ENCODE measurements at places on chromosomes 2 and 18.

DNA sequence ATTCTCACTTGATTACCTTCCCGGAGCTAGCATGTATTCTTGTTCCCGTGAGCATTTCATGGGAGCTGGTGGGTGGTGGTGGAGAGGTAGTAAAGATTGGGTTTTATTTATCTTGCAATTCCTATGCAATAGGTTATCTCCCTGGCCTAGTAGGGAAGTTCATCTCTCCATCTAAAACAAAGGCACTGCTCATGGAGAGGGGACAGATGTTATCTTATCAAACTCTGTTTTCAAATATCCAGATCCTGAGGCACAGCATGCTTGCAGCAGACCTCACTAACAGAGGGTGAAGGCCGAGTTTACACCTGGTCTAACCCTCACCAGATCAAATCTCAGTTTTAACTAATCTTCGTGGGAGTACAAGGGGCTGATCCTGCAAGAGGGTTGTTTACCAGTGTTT is 98.9 kb downstream of the CYRIA start:
- DNase-seq = no peak

DNA sequence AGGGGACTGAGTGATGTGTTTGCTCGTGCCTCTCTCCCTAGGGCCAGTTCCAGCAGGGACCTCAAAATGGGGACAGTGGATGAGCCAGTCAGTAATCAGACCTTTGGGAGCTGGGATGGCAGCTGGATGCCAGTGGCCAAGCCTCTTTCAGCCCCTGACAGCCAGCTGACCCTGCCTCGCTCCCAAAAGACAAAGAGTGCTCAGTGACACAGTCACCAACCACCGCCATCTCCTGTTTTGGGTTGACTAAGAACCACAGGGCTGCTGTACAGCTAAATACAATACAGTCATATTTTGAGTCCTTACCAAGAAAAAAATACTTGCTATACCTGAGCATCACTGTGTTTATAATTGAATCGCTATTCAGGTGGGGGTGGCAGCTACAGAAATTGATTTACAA is 75.7 kb downstream of the POU3F3 start:
- DNase-seq = no peak

- no peak for DNase-seq
These were observed 15.2 kb downstream of the FBXO41 start for GRCh38 chr2:73268830-73269685.

DNA sequence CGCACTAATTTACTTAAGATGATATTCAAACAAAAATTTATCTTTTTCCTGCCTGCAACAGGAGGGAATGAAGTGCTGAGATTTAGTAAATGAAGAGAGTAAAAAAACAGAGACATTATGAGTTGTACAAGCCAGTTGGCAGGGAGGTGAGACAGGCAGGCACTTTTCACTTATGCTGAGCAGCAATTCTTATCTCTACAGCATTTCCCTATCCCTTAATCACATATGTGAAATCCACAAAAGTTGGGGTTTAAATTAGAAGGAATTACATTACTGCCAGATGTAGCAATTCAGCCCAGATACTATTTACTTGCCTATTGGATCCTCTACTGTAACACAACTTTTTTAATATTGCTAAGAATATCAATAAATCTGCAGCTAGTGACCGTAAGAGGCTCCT is 314.2 kb upstream of the LRP1B start:
- DNase-seq = no peak

GRCh38 chr2:147398301-147398700 is 446.5 kb upstream of the ACVR2A start:
- no peak for DNase-seq

DNA sequence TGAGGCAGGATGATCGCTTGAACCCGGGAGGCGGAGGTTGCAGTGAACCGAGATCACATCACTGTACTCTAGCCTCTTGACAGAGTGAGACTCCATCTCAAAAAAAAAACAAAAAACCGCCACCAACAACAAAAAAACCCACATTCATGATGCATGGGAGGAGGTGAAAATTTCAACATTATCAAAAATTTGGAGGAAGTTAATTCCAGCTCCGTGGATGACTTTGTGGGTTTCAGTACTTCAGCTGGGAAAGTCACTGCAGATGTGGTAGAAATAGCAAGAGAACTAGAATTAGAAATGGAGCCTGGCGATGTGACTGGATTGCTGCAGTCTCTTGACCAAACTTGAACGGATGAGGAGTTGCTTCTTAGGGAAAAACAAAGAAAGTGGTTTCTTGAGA is 74.3 kb downstream of the PRKCE start:
- DNase-seq = no peak

GRCh38 chr2:85033388-85033787 is 62.4 kb downstream of the KCMF1 start:
- no peak for DNase-seq

- DNase-seq = no peak
These were observed 192.3 kb downstream of the UBE2E3 start for GRCh38 chr2:181172676-181173075.

DNA sequence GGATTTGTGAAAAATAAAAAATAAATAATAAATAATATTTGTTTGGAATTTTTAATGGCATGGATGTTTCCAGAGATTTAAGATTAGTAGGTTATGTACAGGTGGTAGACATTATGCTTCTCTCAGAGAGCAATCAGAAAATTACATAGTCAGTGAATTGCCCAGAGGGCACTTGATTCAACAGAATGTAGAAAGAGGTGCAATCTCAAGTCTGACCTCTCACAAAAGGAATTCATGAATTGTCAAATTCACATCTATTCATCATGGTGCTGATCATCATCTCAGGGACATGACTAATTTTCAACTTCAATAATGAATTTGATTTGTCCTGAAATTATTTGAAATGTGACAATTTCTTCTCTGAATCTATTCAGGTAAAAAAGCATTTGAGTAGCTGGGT is 172.5 kb downstream of the PDE11A start:
- DNase-seq = no peak

GRCh38 chr2:67451086-67451832 is 54.1 kb downstream of the ETAA1 start:
- peak; percentile 81 for DNase-seq

GRCh38 chr18:6031442-6031841 is 136.1 kb upstream of the TMEM200C start:
- no peak for DNase-seq

DNA sequence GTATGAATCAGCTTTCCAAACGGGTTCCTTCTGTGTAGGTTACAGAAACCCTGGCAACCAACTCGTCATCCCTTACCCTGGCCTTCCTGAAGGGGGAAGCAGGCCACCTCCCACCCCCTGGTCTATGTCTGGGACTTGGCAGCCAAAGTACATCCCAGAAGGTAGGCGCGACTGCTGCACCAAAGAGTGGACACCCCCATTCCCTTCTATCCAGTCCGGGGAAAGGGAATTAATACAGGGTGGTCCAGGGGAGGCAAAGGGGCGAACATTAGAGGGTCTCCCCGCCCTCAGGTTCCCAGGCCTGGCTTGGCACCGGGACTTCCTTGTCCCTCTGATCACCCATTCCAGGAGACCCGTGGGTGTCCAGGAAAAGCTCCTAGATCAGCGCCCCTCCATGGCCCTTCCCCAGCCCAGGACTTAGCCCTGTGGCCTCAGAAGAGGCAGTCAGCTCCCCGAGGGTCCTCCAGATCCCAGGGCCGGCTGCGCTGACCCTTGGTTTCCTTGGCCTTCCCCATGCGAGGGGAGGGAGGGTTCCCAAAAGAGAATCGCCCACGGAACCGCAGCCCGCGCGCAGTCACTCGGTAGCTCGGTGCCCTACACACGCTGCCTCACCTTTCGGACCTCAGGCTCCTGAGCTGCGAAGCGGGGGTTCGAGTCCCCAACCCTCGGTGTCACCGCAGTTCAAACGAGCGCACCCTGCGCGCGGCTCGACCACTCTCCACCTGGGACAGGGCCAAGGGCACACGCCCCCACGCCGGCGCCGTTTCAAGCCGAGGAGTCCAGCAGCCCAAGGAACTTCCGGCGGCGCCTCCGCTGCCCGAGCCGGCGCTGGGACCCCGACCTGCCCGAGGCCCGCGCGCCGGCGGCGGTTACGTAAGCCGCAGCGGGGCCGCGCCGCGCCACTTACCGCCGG is at the start of gene PER2:
Gene PER2 (minus strand): TSS at position 874 of the 913 bp plus-strand sequence. CDS start 10,674 bp downstream, outside the sequence.
- DNase-seq = peak; percentile 71

- DNase-seq = peak; percentile 93
These were observed at the start of gene DYNC1I2 for GRCh38 chr2:171687287-171688128. Gene DYNC1I2, plus strand, starts transcription at chr2:171687469. Its CDS starts 2,687 bp downstream, at chr2:171690156.

GRCh38 chr18:48335829-48336228 is 73.4 kb downstream of the ZBTB7C start:
- no peak for DNase-seq

- no peak for DNase-seq
These were observed 134.2 kb upstream of the CHAC2 start for GRCh38 chr2:53633441-53633840.

GRCh38 chr2:219965287-219966194 is 338.1 kb downstream of the SLC4A3 start:
- DNase-seq = no peak

DNA sequence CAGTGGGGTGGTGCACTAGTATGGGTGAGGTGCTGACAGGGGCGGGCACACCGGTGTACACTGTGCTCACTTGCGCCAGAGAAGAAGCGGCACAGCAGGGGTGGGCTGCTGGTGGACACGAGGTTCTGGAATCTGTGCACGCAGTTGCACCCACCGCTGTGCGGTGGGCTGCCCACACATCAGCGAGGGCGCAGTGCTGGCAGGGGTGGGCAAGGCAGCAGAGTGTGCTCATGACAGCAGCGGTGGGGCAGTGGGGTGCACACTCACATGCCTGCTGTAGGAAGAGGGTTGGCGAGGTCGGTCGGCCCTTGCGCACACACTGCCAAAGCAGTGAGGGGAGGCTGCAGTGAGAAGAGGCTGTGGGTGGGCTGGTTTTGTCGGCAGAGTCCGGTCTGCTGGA is 141.8 kb downstream of the GALNT13 start:
- no peak for DNase-seq

- DNase-seq = no peak
These were observed 399.8 kb upstream of the SLC8A1 start for GRCh38 chr2:40851661-40852060.

GRCh38 chr2:219998107-219998506 is 370.7 kb downstream of the SLC4A3 start:
- DNase-seq = no peak
